ENCODE measurements at places on chromosomes 5 and 9. TPM values are rescaled to one million over a fixed set of nuclear protein-coding genes. Genes with fewer than 3 reads are reported as not detected.

Gene FSTL4
- 29.0 TPM for total RNA-seq

GRCh38 chr9:110072597-110073355, 135.2 kb downstream of the C9orf152 start:
- peaks cover 26% of the 10 kb centered on the region for H3K4me1 ChIP-seq
- H3K36me3 ChIP-seq: no peaks in the 10 kb centered on the region
- no peak for DNase-seq
- H3K27me3 ChIP-seq: no peaks in the 10 kb centered on the region

- no peak overlapping the region for H3K4me3 ChIP-seq
- no peak for DNase-seq
- peaks cover 3% of the 10 kb centered on the region for H3K27me3 ChIP-seq
- H3K4me1 ChIP-seq: peaks cover 12% of the 10 kb centered on the region
- no peak overlapping the region for H3K27ac ChIP-seq
- no peaks in the 10 kb centered on the region for H3K36me3 ChIP-seq
These were observed 188.9 kb downstream of the SPOCK1 start for GRCh38 chr5:137310051-137310730.

DNA sequence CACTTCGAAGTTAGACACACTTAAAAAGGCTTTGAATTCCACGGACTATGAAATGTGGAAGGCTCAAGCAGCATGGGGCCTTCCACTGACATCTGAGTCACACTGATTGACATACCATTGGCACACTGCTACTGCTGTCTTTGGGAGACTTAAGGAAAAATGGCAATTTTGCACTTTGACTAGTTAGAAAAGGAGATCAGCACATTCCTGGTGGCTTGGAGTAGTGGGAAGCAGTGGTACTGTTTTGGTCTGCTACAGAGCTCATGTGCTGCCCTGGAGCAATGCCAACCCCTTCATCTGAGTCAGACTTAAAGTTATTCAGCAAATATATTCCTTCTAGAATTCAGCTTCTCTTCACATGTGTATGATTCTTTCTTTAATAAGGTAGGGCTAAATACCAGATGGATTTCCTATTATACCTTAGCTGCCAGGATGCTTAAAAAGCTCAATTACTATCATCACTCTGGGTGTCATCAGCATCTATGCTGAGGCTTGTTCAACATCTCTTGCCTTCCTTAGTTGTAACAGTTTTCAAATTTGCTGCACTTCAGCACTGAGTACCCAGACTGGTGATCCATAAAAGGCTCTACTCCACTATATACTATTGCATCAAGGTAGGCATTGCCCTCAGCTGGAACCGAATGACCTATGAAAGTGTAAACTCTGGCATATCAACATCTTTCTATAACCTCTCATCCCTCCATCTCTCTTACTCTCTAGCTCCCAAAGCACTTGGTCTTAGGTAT, 42.3 kb upstream of the MOCS2 start:
- H3K27ac ChIP-seq: no peak overlapping the region
- no peaks in the 10 kb centered on the region for H3K4me1 ChIP-seq
- DNase-seq: no peak
- no peaks in the 10 kb centered on the region for H3K36me3 ChIP-seq
- H3K4me3 ChIP-seq: no peak overlapping the region

DNA sequence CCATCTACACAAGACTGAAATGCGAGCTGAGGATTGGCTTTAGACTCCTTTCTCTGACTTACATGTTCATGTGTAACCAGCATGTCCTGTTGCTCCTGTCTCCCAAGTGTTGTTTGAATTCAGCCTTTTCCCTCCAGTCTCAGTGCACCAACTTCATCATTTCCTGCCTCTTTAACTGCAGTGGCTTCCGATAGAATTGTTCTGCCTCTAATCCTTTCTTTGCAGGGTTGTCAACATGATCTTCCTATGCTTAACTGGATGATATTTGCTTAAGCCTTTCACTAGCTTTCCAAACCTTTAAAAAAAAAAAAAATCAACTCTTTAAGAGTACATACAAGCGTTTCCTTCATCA, 6.7 kb upstream of the FYB1 start:
- no peaks in the 10 kb centered on the region for H3K27me3 ChIP-seq

DNA sequence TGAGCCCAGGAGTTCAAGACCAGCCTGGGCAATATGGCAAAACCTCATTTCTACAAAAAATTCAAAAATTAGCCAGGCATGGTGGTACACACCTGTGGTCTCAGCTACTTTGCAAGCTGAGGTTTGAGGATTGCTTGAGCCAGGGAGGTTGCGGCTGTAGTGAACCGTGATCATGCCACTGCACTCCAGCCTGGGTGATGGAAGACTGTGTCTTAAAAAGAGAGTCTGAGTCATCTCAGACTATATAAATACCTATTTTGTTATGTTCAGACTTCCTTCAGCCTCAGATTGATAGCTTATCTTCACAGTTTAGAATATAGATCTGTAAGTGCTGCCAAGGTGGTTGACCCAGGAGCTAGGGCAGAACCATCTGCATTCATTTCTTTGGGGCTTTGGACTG, 1.6 kb upstream of the PAIP2 start:
- no peak overlapping the region for H3K4me3 ChIP-seq
- H3K27me3 ChIP-seq: peaks cover 9% of the 10 kb centered on the region
- DNase-seq: no peak
- H3K4me1 ChIP-seq: peaks cover 19% of the 10 kb centered on the region
- H3K36me3 ChIP-seq: no peaks in the 10 kb centered on the region

DNA sequence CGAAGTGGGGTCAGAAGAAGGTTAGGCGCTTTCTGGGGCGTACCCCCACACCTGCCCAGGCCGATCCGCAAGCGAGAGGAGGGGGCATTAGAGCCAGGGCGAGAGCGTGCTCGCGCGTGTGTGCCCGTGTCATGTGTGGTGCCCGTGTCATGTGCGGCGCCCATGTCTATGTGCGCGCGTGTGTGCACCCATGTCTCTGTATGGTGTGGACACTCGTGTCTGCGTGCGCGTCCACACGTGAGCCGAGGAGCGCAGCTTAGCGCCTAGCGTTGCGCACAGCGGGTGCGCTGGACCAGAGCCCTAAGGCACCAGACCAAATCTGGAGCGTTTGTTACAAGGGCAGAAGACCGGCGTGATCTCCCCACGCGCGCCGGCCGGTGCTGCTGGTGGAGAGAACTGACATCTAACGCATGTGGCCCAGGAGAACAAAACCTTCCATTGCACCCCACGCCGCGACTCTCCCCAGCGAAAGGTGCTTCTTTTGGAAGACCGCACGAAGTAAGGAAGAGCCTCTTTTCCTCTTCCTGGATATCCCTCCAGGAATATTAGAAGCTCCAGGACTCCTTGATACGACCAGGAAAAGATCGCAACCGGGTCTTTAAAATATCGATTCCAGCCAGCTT, 644 bp downstream of the NIM1K start:
- peak overlapping the region; percentile 91 for H3K4me3 ChIP-seq
- H3K27ac ChIP-seq: peak overlapping the region; percentile 75
- H3K27me3 ChIP-seq: peaks cover 2% of the 10 kb centered on the region
- H3K36me3 ChIP-seq: no peaks in the 10 kb centered on the region
- peaks cover 18% of the 10 kb centered on the region for H3K4me1 ChIP-seq

- peaks cover 4% of the 10 kb centered on the region for H3K27me3 ChIP-seq
- no peak overlapping the region for H3K27ac ChIP-seq
- no peak overlapping the region for H3K4me3 ChIP-seq
- no peak for DNase-seq
- H3K36me3 ChIP-seq: no peaks in the 10 kb centered on the region
These were observed 58.3 kb upstream of the ANKRD33B start for GRCh38 chr5:10505517-10506095.

DNA sequence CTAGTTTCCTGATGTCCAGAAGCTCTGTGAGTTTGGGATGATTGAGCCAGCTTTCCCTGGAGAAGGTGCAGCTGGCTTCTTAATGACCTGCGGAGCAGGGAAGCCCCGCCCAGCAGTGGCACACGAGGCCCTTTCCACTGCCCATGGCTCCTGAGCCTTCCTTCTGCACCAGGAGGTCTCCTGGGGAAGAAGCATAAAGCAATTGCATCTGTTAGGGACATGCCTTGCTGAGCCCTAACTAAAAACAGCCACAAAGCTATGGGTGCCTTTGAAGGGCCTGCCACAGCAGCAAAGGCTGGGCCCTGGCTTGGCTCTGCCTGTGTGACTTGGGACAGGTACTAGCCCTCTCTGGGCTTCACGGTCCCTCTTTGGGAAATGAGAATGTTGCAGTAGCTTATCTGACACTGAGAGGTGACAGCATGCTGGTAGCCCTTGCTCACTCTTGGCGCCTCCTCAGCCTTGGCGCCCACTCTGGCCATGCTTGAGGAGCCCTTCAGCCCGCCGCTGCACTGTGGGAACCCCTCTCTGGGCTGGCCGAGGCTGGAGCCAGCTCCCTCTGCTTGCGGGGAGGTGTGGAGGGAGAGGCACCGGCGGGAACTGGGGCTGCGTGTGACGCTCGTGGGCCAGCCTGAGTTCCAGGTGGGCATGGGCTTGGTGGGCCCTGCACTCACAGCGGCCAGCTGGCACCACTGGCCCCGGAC, 218.4 kb downstream of the FSTL4 start:
- no peak for DNase-seq
- no peaks in the 10 kb centered on the region for H3K4me1 ChIP-seq
- H3K4me3 ChIP-seq: no peak overlapping the region
- peaks cover 11% of the 10 kb centered on the region for H3K27me3 ChIP-seq
